ENCODE measurements at places on chromosomes 7 and 10.

DNA sequence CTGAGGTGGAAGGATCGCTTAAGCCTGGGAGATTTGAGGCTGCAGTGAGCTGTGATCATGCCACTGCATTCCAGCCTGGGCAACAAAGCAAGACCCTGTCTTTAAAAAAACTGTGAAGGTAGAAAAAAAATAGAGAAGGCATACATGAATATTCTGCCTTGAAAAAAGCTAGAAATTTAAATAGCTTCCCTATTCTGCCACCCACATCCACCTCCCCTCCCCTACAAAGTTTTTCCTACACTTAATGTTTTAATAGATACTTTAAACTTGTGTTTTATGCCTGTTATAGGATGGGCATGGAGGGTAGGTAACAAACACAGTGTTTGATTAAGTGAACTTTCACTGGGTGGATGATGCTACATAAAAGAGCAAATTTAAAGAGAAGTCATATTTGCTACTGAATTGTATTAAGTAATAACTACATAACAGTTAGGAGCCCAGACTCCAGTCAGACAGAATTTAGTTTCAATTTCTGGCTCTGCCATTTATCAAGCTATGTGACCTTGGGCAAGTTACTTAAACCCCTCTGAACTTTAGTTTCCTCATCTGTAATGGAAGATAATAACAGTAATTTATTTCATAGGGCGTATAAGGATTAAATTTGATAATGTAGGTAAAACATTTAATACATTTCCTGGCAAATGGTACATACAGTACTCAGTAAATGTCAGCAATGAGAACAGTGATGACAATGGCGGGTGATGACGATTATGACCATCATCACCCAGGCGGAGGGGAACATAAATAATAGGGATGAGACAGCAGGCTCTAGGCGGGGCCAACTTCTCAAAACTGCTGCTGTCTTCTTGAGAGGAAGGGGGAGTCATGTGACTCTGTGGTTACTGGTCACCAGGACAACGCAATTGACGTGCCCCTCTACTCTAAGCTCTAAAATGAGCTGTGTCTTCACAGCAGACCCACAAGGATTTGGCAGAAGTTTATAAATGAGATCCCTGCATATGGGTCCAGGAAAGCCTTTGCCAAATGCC lies 15.8 kb downstream of the DNMBP start:
- peak; percentile 83 for DNase-seq

- no peak for DNase-seq
These were observed 21.5 kb upstream of the CCSER2 start for GRCh38 chr10:84306751-84307384.

DNA sequence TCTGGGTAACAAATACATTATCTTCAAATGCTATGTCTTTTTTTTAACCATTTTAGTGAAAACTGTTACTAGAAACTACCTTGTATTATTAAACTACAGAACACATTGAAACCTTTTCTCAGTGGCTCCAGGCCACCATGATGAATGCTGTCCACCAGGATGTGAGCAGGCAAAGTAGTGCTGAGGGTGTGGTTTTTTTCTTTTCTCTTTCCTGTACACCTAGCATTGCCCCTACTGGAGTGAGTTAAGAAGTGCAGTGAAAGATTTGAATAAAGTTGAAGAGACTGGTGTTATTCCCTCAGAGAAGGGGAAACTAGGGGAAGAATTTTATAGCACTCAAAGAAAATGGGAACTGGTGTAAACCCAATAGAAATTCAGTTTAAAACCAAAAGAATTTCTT lies 120.0 kb upstream of the SAMD8 start:
- no peak for DNase-seq

- peak; percentile 41 for DNase-seq
These were observed 575 bp downstream of the DLG5 start for GRCh38 chr10:77925795-77926565.

DNA sequence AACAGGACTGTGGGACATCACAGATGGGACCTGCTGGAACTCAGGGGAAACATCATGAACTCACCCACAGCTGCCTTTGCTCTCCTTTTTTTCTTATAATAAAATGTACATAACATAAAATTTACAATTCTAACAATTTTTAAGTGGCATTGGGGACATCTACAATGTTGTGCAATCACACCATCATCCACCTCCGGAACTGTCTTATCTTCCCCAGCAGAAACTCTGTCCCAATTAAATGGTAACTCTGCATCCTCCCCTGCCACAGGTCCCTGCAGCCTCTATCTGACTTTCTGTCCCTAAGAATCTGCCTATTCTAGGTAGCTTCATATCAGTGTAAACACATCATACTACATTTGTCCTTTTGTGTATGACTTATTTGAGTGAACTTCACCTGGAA lies 19.4 kb upstream of the TMEM72 start:
- DNase-seq, result no peak

DNA sequence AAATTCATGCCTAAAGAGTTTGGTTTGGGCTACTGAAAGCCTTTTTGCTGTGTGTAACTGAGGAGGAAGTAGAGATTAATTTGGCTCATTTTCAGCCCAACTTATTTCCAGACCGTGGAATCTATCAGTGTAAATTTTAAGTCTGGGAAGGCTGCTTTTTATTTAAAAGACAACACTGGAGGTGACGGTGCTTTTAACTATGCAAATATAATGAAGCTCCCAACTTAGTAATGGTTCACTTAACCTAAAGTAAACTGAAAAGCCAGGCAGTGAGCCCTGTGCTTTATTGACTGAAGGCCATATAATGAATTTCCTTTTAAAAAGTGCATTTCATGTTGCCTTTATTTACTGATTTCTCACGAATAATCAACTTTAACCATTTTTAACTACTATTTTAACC lies 127.2 kb downstream of the NPY start:
- no peak for DNase-seq

Data from tibial artery (tissue), 4 donors.